NCI-H2227 treated with DMSO at 0.1 percent for 48 hours (cell line): ENCODE measurements at places on chromosomes 1 and 21.

- DNase-seq: no peak
Measured at GRCh38 chr1:31801458-31801857, 14.4 kb downstream of the SPOCD1 start.

GRCh38 chr1:108852221-108852975, 4.5 kb downstream of the AKNAD1 start:
- DNase-seq: no peak

DNA sequence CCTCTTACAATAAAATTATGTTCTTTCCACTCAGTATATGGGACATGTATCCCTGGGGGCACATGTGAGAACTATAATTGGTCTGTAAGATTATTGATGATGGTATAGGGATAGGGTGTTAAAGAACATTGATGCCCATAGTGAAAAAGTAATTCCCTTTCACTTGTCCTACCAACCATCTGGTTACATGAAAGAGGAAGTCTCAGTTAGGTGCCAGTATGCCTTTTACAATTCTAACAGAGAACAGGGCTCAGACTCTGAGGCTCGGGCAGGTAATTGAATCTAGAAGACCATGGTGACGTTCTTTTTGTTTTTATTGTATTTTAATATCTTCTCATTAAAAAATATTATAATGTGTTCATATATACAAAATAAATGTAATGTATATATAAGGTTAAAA, 113.6 kb downstream of the FGGY start:
- no peak for DNase-seq

DNA sequence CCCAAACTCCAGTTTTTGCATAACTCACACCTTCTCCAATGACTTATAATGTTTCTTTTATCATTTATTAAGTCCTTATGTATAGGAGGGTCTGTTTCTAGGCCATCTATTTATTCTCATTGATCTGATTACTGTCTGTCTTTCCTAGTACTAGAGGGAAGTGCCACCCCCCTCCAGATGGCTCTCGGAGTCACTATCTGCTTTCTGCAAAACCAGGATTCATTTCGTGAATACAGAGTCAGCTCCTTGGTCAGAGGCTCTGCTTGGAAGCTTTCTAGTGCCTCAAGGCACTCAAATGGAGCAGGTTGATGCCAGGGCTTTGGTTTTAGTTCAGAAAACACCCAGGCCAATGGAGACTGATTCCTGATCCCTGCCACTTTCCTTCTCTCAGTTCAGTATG, 102.3 kb upstream of the CD34 start:
- no peak for DNase-seq

DNA sequence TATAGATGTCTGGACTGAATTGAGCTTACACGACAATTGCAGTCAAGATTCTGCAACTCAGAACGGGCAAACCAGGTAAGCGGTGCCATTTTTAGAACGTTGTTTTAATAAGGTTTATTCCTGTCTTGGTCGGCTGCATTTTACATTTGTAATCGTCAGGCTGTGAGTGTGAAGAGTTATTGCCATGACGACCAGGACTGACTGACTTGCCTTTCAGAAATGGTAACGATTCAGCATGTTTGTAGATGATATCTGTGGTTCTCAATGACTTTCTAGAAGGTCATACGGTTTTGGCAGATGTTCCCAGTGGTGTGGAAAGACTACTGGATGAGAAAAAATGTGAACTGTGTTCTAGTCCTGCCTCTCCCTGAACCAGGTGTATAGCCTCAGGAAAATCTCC, 271.3 kb upstream of the B3GALT2 start:
- no peak for DNase-seq

DNA sequence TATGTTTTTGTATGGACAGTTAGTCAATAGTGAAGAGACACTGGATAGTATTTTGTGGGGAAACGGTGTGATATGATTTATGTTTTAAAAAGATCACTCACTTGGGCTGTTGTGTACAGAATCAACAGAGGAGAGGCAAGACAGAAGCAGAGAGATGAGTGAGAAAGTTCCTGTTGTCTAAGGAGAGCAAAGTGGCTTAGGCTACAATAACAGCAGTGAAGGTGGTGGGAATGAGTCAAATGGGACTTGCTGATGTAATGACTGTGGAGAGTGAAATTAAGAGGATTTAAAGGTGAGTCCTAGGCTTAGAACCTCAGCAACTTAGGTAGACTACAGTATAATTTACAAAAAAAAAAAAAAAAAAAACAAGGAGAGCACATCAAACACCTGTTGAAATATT, 169.2 kb upstream of the HP1BP3 start:
- no peak for DNase-seq

- no peak for DNase-seq
Measured at GRCh38 chr1:162573136-162573535, 11.6 kb downstream of the UAP1 start.

GRCh38 chr1:228770779-228771223, 35.5 kb downstream of the RHOU start:
- DNase-seq: peak; percentile 71

DNA sequence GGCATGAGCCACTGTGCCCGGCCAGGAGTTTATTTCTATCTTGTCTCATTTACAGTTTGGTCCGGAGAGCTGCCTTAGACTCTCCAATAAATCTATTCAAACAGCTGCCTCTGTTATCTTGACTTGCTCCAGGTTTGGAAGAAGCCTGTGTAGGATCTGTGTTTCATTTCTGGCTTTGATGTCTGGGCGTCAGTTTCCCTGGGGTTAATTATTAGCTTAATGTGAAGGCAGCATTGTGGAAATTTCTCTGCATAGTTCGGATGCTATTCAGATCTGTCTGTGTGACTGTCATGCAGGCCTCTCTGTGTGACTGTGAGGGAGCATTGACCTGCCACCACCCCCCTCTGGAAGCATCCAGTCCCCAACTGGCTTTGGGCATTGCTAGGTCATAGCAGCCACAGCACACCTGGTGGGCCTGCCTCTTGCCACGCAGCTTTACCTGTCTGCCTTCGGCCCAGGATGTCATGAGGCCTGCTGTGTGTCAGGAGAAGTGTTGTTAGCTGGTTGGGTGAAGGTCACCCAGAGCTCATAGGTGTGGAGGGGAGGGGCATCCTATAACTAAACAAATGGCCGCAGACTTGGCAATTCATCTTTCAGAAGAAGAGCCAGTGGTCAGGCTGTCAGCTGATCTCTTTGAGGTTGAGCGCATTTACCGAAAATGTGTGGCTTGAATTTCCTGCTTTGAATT, 9.8 kb downstream of the IFNGR2 start:
- no peak for DNase-seq

GRCh38 chr1:12196641-12197482, 30.1 kb downstream of the TNFRSF1B start:
- DNase-seq: peak; percentile 21

DNA sequence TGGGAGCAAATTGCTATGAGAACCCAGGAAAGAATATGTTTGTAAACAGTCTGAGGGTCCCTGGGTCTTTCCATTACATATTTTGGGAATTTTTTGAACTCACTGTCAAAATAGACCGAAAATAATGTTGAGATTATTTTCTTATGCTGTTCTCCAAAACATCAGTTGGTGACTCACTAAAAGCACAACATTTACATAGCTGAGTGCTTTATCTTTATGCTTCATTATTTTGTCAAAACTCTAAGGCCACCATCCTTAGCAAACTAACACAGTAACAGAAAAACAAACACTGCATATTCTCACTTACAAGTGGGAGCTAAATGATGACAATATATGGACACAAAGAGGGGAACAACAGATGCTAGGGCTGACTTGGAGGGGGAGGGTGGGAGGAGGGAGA, 459.3 kb downstream of the ADGRL2 start:
- DNase-seq: no peak

- no peak for DNase-seq
Measured at GRCh38 chr1:58575551-58576324, 1.3 kb downstream of the TACSTD2 start.

- no peak for DNase-seq
Measured at GRCh38 chr1:47694011-47694890, 256.4 kb downstream of the FOXD2 start.
